Retinal pigment epithelial cell (primary cell): ENCODE measurements at places on chromosomes 13 and 19.

DNA sequence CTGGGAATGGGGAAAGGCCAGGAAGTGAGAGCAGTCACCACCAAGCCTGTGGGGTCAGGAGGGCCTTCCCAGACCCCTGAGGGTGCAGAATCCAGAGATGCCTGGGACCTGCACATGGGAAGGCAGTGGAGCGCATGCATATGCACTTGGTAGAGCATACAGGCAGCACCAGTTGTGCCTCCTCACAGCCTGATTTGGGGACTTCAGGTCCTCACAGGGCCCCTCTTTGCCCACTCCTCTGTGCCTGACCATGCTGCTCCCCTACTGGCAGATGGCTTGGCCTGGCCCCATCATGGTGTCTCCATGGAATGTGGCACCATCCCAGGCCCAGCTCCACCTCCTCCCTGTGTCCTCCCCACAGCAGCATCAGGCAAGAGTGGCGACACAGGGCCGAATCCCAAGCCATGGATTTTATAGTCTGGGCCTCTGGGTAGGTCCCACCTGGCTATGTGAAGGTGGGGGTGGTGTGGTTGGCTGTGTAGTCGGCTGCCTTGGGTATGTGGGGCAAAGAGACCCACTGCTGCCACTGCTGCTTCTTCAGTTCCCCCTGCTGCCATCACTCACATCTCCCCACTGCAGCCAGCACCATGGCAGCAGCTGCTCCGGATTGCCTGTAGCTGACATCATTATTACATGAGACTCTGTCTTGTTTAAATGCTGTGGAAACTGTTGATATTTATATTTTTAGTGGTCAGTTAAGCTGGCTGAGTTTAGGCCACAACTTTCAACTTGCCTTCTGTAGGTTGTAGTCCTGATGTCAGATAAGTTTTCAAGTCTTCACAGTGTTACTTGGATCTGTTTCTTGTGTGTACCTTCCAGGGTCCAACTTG is 247.0 kb downstream of the GPC6 start:
- no peak for DNase-seq

GRCh38 chr19:6099599-6099998 is 10.7 kb downstream of the RFX2 start:
- DNase-seq = no peak

DNA sequence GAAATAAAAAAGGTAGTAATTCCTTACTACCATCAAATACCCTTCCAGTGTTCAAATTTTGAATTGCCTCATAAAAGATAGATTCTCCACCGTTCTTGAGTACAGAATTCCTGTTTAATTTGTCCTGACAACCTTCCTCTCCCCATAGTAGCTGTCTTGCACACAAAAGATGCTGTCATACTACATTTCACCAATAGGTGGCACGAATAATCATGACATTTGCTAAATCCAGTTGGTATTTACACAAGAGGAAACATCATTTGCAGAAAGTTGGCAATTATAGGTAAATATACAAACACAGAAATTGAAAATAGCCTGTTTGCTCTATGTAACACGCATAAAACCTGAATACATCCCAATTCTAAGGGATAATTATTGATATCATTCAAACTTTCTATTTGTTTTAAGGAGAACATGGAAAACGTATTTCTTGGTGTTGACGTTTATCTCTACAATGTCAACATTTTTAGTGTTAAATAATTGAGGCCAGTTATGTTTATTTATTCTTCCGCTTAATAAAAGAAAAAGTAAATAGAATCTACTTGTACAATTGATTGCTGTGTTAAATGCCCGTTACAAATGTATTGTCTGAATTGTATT is 58.3 kb upstream of the CLDN10 start:
- DNase-seq = no peak

DNA sequence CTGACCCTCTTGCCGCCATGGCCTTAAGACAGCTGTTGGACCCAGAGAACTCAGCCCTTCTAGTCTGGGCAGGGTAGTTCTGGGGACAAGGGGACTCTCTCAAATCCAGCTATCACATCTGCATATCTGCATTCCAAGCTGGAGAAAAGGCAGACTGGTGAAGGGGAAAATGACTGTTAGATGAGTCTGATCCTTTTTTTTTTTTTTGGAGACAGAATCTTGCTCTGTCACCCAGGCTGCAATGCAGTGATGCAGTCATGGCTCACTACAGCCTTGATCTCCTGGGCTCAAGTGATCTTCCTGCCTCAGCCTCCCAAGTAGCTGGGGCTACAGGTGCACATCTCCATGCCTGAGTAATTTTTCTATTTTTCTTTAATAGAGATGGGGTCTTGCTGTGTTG is 114.3 kb downstream of the SIPA1L3 start:
- DNase-seq = no peak

- DNase-seq = no peak
These were observed 496.8 kb downstream of the MYO16 start for GRCh38 chr13:109126178-109126577.

DNA sequence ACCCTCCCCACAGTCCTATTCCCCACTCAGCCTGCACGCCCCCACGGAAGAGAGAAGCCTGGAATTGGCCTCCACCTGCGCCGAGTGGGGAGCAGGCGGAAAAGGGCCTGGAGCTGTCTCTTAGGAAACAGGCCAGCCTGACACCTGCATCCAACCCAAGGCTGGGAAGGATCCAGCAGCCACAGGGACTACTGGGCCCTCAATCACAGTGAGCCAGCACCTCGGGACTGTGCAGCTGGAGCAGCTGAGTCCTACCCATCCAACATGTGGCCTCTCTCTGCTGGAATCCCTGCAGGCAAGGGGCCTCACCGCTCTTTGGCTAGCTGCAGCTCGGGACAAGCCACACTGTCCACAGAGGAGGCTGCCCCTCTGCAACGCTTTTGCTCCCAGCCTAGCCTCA is 8.3 kb upstream of the EPHX3 start:
- DNase-seq = no peak

DNA sequence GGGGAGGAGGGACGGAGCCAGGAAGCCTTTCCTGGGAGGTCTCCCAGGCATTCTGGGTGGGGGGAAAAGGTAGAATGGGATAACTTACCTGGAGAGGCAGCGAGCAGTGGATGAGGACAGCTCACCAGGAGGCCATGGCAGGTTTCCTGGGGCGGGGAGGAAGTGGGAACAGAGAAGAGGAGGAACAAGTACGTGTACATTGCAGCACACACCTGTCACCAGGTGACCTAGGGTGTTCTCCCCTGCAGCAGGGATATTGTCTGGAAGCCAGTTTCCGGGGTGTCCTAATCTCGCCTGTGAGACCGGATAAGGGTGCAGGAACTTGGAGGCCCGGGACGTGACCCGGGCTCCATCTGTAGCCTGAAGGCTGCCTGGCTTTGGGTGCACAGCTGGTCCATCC is at the start of gene FUT3:
Gene FUT3, minus strand, starts transcription at position 148 of the 400 bp plus-strand sequence.
- no peak for DNase-seq

- no peak for DNase-seq
These were observed 862.6 kb downstream of the EFNB2 start for GRCh38 chr13:105672881-105673280.

DNA sequence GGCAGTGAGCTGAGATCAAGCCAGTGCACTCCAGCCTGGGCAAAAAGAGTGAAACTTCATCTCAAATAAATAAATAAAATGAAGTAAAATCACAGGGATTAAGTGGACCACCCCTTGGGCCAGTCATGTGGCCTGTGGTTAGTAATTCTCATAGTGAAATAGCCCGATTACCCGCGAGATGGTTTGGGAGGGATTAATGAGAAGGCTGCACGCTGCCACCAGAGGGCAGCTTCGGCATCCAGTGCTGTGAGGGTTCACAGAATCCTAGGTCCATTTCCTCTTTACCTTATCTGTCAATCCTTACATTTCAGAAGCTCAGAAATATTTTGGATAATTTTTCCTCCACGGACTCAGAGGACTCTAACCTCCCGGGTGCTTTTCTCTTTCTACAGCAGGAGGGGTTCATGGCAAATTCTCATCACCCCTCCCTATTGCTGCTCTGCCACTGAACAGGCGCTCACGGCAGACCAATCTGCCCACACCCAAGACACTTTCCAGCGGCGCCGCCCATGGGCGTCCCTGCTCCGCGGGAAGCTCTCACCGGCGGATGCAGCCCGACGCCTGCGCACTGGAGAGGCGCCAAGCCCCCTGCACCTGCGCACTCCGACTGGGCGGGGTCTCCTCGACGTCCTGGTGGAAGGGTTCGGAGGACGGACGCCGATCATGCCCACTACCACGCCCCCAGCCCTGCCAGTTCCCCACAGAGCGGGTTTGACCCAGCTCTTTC is 11.0 kb downstream of the ZNF835 start:
- DNase-seq = no peak

- DNase-seq = no peak
These were observed 437.6 kb downstream of the HS6ST3 start for GRCh38 chr13:96527497-96527896.

DNA sequence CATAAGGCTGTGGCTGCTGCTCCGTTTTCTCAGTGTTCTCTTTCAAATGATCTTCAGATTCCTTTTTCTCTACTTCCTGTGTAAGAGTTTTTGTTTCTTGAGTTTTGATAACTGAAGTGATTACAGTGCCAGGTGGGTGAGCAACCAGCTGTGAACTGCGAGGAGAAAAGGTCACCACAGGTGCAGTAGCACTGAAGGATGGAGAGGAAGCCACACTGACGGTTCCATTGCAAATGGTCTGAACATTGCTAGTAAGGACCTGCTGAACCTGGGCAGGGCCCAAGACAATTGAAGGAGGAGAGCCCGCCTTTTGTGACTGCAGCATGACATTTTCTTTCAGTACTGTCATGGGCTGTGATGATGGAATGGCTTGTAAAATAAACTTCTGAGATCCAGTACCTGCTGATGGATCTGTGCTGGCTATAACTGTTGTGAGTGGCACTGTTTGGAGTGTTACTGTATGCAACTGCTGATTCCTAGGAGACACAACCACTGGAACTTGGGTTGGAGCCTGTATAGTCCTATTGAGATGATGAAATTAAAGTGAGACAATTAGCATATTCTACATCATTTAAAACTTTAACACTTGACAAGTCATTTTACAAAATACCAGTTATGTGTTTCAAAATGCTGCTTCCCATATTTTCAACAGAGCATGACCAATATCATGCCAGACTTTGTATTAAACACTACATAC is 85.5 kb downstream of the ELF1 start:
- no peak for DNase-seq

DNA sequence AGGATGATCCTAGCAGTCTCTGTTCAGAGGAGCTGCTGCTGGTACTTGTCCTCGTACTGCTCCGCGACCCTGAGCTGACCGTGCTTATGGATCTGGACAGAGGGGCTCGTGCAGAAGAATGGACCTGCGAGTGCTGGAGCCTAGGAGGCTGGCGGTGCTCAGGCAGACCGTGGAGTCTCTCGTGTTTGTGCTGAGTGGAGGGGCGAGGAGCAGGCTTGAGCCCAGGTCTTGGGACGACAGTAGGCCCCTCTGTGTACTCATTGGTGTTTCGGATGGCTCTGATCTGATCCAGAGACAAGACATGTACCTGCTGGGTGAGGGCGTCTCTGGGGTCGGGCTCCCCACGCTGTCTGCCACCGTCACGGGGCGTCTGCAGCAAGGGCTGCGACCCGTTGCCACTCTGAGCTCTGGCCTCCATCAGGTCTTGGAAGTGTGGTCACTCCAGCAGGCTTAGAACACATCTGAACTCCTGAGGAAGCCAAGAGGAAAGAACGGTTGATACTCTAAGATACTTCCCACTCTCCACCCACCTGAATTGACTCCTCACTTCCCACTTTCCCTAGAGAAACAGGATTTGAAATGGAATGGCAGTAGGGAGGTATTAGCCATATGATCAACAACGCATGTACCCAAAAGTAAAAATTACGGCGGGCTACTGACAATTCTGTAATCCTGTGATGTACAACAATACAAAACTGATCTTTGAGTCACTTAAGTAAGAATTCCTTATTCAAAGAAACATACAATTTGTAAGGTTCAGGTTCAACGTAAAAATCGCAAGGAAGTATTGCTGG is 3.4 kb downstream of the SPRY2 start:
- no peak for DNase-seq

DNA sequence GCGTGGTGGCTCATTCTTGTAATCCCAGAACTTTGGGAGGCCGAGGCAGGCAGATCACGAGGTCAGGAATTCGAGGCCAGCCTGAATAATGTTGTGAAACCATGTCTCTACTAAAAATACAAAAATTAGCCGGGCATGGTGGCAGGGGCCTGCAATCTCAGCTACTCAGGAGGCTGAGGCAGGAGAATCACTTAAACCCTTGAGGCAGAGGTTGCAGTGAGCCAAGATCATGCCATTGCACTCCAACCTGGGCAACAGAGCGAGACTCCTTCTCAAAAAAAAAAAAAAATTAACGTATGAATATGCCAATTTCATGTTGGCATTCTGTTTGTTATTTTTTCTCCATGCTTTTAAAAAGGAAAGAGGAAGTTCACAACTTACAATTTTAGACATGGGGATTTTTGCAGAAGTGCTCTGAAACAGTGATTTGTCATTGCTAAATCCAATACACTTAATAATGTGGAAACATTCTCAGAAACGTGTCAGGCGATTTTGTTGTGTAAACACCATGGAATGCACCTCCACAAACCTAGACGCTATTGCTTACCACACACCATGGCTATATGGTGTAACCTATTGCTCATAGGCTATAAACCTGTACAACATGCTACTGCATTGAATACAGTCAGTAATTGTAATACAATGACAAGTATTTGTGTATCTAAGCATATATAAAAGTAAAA is 115.9 kb upstream of the PCDH20 start:
- DNase-seq = no peak

GRCh38 chr13:95073747-95074311 is 227.4 kb downstream of the ABCC4 start:
- DNase-seq = no peak

GRCh38 chr13:44785401-44785800 is 203.9 kb downstream of the NUFIP1 start:
- DNase-seq = no peak

DNA sequence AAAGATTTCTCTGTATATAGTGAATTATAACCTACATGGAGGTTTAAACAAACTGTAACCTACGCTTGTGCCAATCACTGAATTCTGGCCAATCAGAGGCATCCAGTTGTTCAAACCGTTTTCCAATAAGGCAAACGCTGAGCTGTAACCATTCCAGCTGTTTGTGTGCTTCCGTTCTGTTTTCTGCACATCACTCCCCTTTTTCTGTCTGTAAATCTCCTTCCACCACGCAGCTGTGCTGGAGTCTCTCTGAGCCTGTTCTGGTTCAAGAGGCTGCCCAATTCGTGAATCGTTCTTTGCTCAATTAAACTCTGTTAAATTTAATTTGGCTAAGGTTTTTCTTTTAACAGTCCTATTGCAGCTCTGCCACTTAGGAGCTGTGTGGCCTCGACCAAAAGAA is 552.5 kb downstream of the FGF9 start:
- DNase-seq = no peak
